ENCODE measurements at places on chromosomes 4 and X.

GRCh38 chr4:14165222-14165920 is 537.8 kb upstream of the BOD1L1 start:
- DNase-seq: no peak

- no peak for DNase-seq
These were observed 170.6 kb upstream of the GK2 start for GRCh38 chr4:79578606-79579005.

DNA sequence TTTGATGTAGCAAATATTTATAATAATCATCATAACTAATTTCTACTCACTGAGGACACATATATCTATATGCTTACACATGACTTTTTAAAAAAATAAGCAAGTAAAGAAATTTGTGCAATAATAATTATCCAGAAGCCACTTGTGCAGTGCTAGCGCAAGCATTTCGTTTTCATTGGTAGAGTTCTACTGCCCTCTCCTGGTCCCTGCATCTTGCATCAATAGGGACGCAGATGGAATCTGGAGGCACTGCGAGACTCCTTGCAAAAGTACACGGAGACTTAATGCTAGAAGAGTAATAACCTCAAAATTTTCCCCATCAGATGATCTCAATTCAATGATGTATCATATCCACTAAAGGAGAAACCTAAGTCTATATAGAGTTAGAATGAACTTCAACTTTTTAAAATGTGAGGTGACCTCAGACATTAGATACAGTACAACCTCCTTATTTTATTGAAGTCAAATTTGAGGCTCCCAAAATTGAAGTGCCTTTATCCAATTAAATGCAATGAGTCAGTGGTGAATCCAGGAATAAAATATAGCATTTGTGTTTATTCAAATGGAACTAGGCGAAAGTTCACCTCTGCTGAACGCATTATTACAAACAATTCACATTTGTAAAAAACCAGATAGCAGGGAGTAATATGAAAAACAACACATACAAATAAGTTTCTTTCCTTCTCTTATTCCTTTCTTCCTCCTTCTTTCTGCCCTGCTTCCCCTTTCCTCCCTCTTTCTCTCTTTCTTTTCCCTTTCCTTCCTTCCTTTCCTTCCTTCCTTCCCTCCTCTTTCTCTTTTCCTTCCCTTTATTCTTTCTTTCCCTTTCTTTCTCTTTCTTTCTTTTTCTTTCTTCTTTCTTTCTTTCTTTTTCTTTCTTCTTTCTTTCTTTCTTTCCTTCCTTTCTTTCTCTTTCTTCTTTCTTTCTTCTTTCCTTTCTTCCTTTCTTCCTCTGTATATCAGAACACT is 450.0 kb downstream of the ANKRD50 start:
- DNase-seq: peak; percentile 74

DNA sequence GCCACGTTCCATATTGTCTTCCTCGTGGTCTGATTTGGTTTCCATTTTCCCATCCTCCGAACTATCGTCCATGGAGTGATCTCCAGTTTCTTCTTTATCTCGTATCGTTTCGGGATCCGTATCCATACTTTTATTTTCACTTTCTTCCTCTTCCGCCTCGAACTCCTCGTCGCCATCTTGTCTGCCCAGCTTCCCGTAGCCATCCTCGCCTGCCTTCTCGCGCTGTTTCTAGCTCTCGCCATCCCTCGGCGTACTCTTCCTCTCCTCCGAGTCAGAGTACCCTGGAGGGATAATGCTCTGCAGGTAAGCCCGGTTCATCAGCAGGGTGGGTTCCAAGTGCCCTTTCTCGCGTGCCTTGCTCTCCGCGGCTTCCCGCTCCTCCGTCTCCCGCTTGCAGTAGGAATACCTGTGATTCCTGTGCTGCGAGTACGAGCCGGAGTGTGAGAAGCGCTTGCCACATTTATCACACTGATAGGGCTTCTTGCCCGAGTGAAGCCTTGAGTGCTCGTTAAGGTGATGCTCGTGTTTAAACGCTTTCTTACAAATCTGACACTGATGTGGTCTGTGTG is 134.5 kb upstream of the TAPT1 start:
- no peak for DNase-seq

- peak; percentile 22 for DNase-seq
These were observed 171.6 kb downstream of the PCDH10 start for GRCh38 chr4:133320576-133321170.

- DNase-seq: no peak
These were observed 15.8 kb downstream of the RPL39 start for GRCh38 chrX:119775517-119776238.

DNA sequence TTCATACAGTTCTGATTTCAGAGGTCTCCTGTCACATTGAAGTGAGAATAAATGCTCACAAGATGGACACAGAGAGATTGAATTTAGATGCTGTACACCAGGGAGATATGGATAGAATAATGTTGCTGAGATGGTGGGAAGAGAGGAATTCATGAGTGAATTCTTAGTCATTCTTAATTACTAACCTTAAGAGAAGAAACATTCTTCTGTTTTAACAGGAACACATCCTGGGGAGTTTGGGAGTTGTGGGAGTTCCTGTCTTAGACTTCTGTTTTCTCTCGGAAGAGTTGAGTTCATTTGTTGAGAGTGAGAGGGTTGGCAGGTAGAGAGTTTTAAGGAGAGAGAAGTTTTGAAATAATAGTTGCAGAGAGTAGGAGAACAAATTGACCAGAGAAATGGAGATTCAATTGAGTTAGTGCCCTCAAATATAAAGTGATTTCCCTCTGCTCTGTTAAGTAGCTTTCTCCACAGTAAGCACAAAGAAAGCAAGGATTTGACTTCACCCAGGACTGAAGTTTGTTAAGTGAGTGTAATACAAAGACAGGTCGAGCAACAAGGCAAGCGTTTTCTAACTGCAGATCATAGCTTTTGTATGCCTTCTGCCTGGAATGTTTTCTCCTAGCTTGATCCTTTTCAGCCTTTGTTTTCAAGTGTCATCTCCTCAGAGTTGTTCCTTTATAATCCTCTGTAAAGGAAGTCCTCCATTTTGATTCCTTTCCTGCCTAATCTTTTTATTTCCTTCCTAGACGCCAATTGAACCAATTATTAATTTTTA is 205.9 kb downstream of the RAPGEF2 start:
- DNase-seq: no peak

GRCh38 chrX:135513130-135513515 is 7.3 kb upstream of the INTS6L start:
- DNase-seq: no peak

DNA sequence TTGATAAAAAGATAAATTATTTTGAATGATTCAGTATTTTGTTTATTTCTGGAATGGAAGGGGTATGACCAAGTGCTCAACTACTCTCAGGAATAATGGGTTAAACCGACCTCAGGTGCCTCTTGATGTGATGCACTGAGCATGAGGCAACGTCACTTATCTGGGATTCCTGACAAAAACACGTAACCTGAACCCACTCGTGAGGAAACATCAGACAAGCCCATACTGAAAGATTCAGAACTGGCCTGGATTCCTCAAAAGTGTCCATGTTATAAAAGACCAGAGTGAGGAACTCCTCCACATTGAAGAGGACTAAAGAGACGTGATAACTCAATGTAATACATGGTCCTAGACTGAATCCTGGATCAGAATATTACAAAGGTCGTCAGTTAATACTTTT is 144.0 kb downstream of the FNIP2 start:
- no peak for DNase-seq

GRCh38 chrX:1391707-1392375 is at the start of gene SLC25A6:
TSS of gene SLC25A6 (minus strand) at chrX:1392113. CDS start at chrX:1392009, 104 bp downstream.
- DNase-seq: peak; percentile 84

- no peak for DNase-seq
These were observed 83.7 kb downstream of the FBXO8 start for GRCh38 chr4:174199735-174200134.

- no peak for DNase-seq
These were observed 112.6 kb upstream of the TBL1X start for GRCh38 chrX:9352243-9352642.

DNA sequence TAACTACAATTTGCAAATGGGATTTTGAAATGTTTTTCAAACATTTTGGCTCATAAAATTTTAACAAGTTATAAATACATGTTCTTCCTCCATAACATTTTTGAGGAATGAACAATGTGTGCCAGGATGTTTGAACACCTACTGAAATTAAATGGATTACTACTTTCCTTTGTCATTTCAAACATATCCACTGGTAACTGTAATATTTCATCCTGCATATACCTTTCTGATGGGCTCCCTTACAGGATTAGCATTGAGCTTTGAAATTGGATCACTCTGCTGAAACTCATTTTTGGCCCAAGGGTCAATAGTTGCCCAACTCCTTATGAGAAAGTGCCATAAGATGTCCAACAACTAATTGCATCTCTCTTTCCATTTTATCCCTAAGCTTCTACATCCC is 17.6 kb downstream of the GRPR start:
- peak; percentile 62 for DNase-seq

DNA sequence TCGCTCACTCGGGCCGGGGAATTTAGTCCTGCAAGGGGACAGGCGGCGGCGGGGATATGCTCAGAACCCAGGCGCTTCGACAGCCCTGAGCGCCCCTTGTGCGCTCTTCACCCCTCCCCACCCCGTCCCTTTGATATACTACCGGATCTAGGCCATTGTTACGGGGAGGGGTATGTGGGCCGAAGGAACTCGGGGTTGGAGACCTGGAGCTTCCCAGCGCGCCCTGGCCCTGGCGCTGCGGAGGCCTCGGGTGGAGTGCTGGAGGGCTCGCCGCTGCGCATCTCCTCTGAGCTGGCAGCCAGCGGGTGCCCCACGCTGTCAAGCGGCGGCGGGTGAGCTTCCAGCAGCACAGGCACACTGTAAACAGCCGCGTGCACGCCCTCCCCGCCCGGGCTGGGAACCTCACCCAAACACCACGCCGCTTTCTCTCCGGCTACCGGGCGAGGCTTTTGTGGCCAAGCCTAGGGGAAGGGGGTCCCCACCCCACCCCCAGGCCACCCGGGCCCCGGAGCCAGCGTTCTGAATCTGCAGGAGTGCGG is 54.5 kb upstream of the BCOR start:
- DNase-seq: no peak

GRCh38 chr4:1512738-1513660 is 106.8 kb upstream of the NKX1-1 start:
- no peak for DNase-seq

GRCh38 chr4:141179474-141180373 is 41.0 kb upstream of the ZNF330 start:
- DNase-seq: no peak

- DNase-seq: no peak
These were observed 1512.9 kb downstream of the PCDH19 start for GRCh38 chrX:98897191-98897590.

DNA sequence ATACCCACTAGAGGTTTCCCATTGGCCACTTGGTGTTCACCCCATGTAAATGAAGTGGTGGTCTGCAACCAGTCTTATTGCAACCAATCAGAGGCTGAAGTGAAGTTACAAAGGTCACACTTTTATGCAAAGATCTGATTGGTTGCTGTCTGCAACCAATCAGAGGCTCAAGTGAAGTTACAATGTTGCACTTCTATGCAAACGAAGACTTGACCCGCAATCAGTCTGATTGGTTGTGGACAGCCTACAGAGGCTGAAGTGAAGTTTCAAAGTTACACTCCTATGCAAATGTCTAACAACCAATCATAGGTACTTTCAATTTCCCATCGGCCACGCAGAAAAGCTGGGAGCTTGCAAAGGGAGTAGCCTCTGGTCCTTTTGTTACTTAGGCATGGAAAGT is 22.3 kb upstream of the XPNPEP2 start:
- DNase-seq: no peak

- DNase-seq: no peak
These were observed 627.1 kb upstream of the AADAT start for GRCh38 chr4:170716868-170717267.

DNA sequence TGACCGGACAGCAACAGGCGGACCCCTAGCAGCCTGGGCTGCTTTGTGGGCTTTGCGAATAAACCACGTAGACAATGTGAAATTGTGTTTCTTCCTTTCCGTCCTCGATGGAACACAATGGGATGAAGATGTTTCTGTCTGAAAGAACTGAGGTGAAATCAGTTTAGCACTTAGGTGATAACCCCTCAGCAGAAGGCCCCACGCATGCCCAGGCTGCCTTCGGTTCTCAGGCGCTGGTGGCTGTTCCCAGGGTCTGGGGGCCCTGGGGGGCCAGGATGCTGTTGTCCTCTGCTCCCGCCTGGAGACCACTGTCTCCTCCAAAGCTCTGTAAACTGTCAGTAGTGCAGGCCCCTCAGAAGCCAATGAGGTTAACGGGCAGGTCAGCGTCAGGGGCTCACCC is 73.9 kb upstream of the HGFAC start:
- DNase-seq: no peak

DNA sequence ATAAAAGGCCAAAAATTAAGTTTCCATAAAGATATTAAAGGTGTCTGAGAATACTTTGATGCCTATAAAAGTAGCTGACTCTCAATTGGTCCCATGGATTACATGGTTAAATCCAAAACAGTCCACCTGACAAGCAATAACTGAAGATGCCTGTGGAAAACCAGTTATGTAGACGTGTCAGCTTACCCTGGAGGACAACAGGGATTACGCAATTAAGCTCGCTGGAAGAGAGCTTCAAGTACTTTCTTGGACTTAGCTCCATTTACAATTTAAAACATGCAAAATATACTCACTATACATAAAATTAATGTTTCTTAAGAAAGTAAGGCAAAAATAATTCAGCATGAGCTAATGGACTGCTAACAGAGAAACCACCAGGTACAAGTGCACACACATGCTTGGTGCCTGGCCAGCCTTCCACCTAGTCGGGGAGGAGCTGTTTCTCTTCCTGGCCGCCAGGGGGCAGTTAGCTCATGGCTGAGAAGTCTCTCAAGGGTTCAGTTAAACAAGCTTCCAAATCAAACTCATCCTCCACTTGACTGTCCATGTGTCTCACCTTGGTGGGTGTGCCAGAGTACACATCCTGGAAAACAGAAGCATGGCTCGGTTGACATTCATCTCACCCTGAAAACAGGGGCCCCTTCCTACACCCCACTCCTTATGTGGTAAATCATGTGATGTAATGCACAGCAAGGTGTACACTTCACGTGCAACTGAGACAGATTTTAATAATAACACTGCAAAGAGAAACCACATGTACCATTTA is 9.2 kb upstream of the FAM53A start:
- DNase-seq: peak; percentile 77

GRCh38 chrX:108701633-108702032 is 34.7 kb downstream of the IRS4 start:
- no peak for DNase-seq
